NCI-H187 (cell line): ENCODE measurements at places on chromosomes 1 and 21.

DNA sequence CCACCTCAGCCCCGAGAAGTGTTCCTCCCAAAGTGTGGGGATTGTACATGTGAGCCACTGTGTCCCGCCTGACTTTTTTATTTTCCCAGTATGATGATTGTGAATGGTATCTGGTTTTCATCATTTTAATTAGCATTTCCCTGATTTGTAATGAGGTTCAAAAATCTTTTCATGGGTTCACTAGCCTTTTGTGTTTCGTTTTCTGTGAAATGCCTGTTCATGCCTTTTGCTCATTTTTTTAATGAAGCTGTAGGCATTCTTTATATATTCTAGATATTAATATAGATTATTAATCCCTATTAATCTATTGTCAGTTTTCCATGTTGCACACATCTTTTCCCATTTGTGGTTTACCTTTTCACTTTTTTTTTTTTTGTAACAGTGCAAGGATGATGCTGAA is 20.5 kb downstream of the DAP3 start:
- DNase-seq = no peak

- no peak for DNase-seq
Observed at GRCh38 chr1:5774019-5774418, 218.2 kb downstream of the NPHP4 start.

DNA sequence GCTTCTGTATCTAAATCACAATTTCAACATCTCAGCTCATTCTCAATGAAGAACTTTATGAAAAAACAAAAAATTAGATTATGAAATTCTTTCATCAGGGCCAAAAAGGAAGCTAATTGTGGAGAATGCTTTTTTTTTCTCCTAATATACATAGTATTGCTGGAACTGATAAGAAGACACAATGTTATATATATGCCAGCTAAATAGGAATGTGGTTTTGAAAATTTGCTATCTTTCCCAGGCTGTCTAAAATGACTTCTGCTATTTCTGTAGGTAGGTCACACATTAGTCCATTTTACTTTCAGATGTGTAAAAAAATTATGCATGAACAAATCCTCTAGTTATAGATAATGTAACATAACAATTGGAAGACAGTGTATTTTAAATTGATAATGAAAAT is 732.9 kb downstream of the RWDD3 start:
- DNase-seq = no peak

- no peak for DNase-seq
Observed at GRCh38 chr1:214331180-214331579, 50.2 kb downstream of the SMYD2 start.

DNA sequence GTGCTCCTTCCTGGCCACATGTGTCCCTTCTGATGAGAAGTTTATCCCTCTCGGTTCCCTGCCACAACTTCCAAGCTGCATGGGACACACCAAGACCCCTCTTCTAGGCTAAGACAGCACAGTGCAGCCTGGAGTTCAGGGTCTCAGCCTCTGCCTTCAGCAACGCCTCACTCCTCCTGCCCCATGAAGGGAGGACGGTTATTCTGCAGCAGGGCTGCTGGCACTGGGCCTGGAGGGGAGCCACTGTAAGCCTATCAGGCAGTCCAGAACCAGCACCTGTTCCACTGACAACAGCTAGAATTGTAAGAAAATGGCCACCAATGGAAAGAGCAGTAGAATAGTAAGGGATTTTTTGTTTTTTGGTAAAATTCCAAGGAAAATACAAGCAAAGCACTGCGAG is 72.3 kb downstream of the GALNT2 start:
- no peak for DNase-seq

DNA sequence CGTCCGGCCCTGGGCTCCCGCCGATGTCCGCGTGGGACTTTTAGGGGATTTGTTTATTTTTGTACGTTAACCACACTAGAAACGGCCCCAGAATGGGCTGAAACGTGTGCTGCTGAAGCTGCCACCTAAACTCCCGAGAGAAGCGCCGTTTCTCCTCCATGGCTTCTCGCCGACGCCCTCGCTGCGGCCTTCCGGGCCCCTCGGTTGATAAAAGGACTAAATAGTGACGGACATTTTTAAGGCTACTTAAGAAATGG is 678 bp upstream of the PTTG1IP start:
- peak; percentile 38 for DNase-seq

- no peak for DNase-seq
Observed at GRCh38 chr1:14653461-14653960, 55.0 kb downstream of the KAZN start.

GRCh38 chr1:53942127-53942957 is 3.2 kb downstream of the IFT25 start:
- DNase-seq = no peak

DNA sequence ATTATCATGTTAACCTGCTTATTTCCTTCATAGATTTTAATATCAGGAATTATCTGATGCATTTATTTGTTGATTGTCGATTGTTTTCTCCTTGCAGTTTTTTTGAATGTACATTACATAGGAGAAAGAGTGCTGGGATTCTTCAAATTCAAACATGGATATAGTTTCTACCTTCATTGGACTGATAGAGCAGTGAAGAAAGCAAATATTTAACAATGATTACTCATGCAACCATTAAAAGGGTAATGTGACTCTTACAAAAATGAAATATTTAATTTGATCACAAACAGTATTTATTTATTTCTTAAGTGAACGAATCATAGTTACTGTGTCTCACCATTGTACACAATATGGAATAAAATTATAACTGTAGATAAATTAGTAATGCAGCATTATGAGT is 350.9 kb downstream of the BRINP3 start:
- no peak for DNase-seq

DNA sequence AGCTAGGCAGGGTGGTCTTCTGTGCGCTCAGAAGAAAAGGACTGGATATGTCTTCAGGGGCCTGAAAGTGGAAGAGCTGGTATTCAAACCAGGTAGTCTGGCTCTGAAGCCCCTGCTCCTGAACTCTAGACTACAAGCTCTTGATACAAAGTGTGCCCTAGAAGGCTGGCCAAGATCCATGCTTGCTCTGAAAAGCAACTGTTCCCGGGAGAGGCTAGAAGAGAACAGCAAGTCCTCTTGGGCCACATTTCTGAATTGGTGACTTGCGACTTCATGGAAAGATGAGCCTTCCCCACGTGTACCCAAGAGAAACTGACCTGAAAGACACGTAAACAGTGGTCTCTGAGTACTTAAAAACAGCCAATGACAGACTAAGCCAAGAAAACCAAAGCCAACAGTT is 123.3 kb upstream of the GRIK3 start:
- DNase-seq = no peak

DNA sequence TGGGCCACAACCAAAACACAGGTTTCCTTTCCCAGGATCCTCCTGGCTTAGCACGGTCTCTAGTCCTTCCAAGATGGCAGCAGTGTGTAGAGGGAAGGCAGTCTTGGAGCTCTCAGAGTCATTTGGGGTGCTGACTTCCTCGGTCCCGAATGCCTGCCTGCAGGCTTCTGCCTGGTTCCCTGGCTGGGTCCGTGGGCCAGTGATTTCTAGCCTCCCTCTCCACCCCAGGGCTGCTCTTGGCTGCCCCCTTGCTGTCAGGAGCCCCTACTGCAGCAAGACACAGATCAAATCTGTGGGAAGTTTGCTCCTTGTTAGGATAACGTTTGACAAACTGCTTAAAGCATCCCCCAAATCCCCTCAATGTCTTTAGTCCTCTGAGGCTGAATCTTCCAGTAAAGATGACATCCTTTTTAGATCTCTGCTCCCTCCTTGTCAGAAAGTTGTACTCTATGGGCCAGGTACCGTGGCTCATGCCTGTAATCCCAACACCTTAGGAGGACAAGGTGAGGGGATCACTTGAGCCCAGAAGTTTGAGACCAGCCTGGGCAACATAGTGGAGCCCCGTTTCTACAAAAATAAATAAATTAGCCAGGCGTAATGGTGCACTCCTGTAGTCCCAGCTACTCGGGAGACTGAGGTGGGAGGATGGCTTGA is 272.5 kb downstream of the RRAGC start:
- no peak for DNase-seq

GRCh38 chr1:209673631-209674417 is 1.4 kb upstream of the G0S2 start:
- DNase-seq = no peak

DNA sequence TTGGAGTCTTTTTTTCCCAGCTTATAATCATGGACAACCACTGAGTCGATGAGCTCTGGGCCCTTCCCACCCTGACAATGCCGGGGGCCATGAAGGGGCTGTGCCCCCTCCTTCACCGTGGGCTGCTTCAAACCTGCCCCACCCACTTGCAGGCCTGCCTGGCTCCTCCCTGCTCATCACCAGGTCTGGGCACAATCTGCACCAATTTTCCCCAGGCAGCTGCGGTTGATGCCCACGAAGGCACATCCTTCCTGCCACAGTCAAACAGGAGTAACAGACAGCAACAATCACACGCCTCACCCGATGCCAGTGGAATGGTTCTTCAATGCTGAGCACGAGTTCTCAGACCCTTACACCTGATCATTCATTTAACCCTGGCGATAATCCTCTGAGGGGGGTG is 18.9 kb downstream of the PGLYRP3 start:
- DNase-seq = no peak

DNA sequence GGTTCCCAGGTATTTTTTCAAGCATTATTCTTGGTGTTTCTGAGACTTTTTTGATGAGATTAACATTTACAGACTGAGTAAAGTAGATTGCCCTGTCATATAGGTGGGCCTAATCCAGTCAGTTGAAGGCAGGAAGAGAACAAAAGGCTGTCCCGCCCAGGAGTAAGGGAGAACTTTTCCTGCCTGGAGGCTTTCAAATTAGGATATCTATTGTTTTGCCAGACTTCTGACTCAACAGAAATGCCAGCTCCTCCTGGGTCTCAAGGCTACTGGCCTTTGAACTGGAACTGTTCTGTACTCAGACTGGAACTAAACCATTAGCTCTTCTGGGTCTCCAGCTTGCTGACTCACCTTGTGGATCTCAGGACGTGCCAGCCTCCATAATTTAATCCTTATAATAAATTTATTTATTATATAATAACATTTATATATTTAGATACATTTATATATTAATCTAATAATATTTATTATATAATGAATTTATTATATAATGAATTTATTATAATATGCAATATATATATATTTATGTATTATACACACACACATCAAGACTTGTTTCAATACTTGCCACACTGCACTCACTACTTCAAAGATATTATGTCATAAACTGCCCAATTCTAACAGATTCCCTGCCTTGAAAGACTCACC is 510.8 kb upstream of the B3GALT2 start:
- no peak for DNase-seq

GRCh38 chr1:59828160-59828559 is 13.4 kb downstream of the HOOK1 start:
- DNase-seq = no peak

DNA sequence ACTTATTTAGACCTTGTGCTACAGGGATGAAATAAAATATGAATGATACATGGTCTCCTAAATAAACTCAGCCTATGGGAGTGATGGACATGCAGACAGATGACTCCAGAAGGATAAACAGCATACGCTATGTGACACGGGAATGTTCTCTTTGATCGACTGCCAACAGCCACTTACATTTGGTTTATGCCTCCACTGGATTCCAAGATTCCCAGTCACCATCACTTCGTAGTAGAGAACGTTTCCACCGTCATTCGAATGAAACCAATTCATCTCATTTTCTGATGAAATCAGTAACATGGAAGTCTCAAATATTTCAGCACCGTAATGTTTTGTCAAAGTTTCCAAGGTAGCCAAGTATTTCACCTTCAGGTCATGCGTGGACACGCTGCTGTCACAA is 99.7 kb downstream of the JAK1 start:
- DNase-seq = no peak

DNA sequence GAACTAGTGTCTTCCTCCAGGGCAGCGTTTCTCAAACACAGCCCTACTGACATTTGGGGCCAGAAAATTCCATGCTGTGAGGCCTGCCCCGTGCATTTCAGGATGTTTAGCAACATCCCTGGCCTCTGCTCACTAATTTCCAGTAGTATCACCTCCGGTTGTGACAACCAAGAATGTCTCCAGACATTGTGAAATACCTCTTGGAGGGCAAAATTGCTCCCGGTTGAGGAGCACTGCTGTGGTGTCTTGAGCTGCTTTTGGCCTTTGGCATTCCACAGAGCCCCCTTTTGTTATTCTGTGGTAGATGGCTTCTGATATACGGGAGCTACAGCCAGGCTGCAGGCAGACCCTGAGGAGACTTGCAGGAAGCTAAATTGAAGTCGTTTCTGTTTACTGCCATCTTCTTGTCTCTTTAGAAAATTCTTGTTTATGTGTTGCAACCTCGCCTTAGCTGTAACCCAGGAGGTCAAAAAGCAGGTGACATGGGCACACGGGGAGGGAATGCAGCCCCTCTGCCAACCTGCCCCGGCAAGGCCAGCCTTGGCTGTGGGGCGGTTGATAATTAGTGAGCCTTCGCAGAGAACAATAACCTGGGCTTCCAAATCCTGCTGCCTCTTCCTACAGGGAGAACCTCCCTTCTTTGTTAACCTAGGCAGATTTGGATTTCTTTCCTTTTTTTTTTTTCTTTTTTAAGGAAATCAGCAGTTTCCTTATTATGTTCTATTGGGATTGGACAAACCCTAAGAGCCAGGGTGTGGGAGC is 74.7 kb upstream of the AKT3 start:
- DNase-seq = no peak

DNA sequence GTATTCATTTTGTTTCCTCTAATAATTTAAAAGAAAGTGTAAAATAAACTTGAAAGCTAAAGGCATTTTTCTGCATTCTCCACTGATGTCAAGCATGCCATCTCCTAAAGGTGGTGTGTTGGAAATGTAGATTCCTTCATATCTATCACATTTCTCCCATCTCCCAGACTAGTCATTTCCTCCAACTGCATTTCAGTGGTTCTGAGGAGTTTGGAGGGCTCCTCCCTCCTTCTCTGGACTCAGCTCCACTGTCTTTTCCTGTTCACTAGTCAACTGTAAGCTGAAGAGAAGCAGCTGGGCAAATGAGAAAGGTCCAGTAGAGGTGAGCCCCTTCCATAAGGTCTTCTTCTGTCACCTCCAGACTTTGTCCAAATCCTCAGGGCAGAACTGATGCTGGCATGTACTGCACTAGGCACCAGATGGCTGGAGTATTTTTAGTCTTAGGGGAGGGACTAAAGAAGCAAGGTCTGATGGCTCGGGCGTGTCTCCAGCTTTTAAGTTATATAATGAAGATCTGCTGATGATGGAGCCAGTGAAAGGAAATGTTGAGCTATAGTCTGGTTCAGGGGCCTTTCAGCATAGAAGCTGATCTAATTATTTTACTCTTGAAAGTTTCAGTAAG is 186.1 kb downstream of the NTNG1 start:
- no peak for DNase-seq

DNA sequence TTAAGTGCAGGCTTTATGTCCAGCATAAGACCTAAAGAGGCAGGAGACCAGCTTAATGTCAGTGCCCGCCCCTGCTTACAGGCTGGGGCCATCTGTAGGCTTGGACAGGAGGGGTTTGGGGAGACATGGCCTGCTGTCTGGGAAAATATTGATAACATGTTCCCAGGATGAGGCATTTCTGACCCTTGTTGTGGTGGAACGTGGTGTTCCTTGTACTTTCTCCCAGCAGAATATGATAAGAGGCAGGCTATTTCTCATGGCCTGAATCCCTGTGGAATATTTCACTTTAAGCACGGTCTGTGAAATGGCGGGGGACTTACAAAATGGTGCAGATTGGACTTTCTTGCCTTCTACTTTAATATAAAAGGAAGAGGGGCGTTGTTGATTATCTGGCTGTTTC is 41.9 kb upstream of the PLA2G5 start:
- DNase-seq = no peak
